ENCODE measurements at places on chromosomes 12 and 14.

DNA sequence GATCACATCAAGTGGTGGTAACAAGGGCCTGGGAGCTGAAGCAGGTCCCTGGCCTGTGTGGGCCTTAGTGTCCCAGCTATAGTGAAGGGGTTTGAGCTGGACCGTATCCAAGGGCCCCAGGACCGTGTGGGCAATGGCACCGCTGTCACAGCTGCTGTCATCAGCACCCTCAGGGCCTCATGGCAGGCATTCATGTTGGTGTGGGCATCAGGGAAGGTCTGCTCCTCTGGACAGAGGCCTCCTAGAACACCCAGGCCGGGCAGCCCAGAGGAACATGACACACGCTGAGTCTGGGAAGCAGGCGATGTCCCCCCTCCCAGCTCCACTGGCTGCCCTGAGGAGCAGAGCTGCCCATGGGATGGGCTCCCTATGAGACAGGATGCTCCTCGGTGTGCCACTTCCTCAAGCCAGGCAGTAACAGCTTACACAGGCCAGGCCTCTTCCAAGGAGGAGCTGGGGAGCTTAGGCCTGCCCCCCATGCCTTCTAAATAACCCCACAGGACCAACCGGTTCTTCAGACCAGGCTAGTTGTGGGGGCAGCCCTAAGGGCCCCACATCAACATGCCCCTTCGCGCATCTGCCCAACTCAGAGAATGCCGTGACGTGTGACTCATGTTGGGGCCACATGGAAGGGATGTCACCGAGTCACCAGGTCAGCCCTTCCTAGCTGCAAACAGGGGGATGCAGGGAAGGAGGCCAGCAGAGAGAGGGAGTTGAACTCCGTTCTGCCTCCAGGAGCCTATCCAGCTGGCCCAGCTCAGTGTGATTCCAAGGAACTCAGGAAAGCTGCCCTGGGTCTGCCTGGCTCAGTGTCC, 80.4 kb downstream of the PITPNM2 start:
- peak; percentile 41 for DNase-seq

DNA sequence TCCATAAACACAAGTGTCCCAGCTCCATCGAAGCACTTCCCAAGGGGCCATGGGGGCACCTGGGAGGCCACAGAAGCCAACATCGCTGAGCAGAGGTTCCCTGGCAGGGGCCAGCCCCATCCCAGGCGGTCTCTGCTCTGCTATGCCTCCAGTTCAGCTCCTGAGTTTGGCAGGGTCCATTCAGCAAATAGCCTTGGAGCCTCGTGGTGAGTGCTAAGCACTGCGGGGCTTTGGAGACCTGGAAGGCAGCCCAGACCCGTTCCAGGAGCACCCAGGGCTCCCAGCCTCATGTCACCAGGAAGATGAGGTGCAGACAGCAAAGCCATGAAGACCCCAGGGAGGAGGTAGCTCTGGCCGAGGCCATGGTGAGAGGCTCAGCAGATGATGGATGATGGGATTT, 109.5 kb downstream of the LGMN start:
- DNase-seq = no peak

- no peak for DNase-seq
Observed at GRCh38 chr12:92537290-92537960, 165.4 kb upstream of the PLEKHG7 start.

GRCh38 chr14:101709533-101709881, 52.0 kb upstream of the PPP2R5C start:
- DNase-seq = no peak

DNA sequence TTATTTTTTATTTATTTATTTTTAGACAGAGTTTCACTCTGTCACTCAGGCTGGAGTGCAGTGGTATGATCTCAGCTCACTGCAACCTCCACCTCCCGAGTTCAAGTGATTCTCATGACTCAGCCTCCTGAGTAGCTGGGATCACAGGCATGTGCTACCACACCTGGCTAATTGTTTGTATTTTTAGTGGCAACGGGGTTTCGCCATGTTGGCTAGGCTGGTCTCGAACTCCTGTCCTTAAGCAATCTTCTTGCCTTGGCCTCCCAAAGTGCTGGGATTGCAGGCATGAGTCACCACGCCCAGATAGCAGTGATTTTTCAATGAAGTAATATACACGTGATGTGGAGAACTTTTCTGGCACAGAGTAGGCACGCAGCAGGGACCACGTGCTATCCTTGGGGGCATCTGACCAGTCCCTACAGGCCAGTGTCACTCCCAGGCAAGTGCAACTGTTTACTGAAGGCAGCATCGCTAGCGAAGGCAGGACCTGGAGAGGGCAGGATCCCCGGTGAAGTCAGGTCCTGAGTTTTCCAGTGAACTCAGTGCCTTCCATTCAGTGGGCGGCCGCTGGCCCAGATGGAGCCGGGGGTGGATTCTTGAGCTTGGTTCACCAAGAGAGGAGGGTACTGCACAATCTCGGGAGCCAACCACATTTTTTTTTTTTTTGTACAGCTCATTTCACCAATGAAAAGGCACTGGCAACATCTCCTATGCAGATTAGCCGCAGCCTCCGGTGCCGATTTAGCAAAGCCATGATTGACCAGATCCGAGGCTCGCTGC, 11.1 kb upstream of the CLMN start:
- no peak for DNase-seq

DNA sequence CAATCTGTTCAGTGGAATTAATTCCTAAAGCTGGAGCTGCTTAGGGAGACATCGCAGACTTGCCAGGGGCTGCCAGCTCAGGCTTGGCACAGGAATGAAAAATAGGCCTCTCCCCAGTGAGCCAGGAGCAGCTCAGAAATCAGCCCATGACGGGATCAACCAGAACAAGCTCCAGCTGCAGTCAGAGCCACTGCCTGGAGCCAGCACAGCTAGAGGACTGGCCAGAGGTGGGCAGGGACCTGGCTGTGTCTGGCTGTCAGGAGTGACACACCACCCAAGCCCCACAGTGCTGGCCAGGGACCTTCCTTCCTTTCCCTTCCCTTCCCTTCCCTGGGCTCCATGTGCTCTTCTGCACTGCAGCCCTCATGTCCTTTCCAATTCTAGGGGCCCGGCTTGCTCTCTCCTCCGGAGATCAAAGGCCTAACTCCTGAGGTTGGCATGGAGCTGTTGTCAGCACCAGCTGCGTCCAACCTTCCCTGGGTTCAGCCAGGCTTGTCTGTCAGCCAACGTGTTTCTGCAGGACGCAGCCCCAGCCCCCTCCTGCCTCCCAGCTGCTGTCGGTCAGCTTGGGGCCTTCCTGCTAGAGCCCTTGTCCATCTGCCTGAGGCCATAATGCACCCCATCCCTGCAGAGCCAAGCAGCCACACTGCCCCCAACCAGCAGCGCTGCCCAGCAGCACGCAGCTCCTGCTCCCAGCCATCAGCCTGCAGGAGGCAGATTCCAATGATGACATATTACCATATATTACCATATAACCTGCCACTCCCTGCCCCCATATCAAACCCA, 149.3 kb downstream of the CALM1 start:
- no peak for DNase-seq

DNA sequence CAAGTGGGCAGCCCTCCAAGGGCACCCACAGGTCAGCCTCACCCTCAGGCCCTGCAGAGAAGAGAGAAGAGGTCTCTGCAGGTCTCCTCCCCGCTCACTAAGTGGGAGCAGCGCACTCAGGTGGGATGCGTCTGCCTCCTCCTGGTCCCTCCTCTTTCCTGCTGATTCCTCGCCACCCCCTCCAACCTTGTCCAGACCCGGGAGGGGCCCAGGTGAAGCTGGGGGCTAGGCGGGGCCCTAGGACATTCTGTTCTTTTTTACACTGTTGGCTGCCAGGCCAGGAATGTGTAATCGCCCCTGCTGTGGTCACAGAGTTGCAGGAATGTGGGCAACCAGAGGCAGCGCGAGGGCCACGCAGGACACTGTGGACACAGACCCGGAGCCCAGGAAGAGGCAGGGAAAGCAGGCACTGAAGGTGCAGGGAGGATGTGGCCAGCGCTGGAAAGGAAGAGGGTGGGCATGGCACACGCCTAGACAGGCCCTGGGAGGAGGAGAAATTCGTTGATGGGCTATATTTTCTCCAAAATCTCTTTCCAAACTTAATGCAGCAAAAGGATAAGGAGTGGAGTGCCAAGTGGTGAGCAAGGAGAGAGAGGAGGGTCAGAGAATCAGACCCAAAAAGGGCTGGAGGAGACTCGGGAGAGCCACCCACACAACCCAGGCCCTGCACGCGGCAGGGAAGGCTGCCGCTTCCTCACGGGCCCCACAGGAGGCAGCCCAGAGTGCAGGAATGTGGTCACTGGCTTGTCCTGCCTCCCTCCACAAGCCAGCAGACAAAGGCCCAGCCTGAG, 911 bp upstream of the SCNN1A start:
- peak; percentile 41 for DNase-seq

- peak; percentile 42 for DNase-seq
Observed at GRCh38 chr12:116066381-116067230, 210.9 kb downstream of the MED13L start.

GRCh38 chr12:82415402-82415801, 57.1 kb downstream of the METTL25 start:
- no peak for DNase-seq

GRCh38 chr12:32115404-32116104, 8.9 kb downstream of the BICD1 start:
- DNase-seq = peak; percentile 98

All from RPMI7951 (cell line).